Activated naive CD4-positive, alpha-beta T cell treated with anti-CD3 and anti-CD28 coated beads, Interleukin-2, amount 50 U/mL, for 16 hours (primary cell): ENCODE measurements at places on chromosomes 3 and 15.

GRCh38 chr3:178384321-178385230, 151.7 kb upstream of the KCNMB2 start:
- no peak for DNase-seq

- no peak for DNase-seq
Measured at GRCh38 chr3:53708001-53708621, 138.1 kb downstream of the CHDH start.

DNA sequence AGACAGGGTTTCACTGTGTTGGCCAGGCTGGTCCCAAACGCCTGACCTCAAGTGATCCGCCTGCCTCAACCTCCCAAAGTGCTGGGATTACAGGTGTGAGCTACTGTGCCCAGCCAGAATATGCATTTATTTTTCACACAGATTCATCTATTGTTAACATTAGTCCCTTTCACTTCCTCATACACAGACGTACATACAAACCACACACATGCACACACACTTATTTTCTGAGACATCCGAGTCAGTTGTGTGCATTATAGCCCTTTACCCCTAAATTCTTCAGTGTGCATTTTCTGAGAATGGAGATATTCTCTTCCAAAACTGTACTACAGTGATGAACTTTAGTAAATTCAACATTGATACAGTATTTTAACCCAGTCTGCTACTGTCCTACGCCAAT, 15.0 kb upstream of the MEX3B start:
- DNase-seq: no peak

- no peak for DNase-seq
Measured at GRCh38 chr3:150106740-150107428, 136.2 kb upstream of the PFN2 start.

DNA sequence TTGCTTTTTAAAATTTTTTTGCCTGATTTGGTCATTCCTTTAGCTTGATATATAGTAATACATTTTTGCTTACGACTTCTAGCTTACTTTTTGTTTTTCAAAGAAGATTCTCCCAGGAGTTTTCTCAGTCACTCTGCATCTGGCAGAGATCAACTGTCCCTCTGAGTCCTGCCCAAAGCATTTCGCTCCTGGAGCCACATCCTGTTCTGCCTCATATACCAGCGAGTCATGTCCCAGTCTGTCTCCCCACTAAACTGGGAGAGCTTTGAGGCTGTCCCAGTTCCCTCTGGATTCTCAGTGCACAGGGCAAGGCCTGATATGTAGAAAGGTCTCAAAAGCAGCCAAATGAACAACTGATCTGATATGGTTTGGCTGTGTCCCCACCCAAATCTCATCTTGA, 326.3 kb downstream of the ARRDC4 start:
- no peak for DNase-seq

DNA sequence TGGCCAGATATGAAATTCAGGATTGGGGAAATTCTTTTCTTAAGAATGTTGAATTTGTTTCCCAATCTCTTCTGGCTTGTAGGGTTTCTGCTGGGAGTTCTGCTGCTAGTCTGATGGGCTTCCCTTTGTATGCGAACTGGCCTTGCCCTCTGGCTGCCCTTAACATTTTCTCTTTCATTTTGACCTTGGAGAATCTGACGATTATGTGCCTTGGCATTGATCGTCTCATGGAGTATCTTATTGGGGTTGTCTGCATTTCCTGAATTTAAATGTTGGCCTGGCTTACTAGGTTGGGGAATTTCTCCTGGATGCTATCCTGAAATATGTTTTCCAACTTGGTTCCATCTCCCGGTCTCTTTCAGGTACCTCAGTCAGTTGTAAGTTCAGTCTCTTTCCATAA, 152.2 kb downstream of the CFAP20DC start:
- DNase-seq: no peak

- DNase-seq: no peak
Measured at GRCh38 chr15:40793216-40793989, 13.5 kb upstream of the ZFYVE19 start.
